Muscle of arm (tissue), 14 donors: ENCODE measurements at places on chromosomes 2 and 18. TPM values are rescaled to one million over a fixed set of nuclear protein-coding genes. Genes with fewer than 3 reads are reported as not detected.

DNAJC5G gene
- polyA plus RNA-seq: 0.46 TPM

GRCh38 chr2:150888337-150888736, 373.3 kb downstream of the RBM43 start:
- DNase-seq: no peak

AGXT gene
- polyA plus RNA-seq: not detected

GRCh38 chr2:10326151-10326616, 23.5 kb downstream of the HPCAL1 start:
- DNase-seq: no peak

- DNase-seq: no peak
These were observed 129.1 kb upstream of the MMADHC start for GRCh38 chr2:149716687-149717086.

GRCh38 chr2:45261746-45262145, 252.5 kb upstream of the SIX2 start:
- no peak for DNase-seq

- no peak for DNase-seq
These were observed 32.0 kb downstream of the MARCHF4 start for GRCh38 chr2:216340280-216340631.

DNA sequence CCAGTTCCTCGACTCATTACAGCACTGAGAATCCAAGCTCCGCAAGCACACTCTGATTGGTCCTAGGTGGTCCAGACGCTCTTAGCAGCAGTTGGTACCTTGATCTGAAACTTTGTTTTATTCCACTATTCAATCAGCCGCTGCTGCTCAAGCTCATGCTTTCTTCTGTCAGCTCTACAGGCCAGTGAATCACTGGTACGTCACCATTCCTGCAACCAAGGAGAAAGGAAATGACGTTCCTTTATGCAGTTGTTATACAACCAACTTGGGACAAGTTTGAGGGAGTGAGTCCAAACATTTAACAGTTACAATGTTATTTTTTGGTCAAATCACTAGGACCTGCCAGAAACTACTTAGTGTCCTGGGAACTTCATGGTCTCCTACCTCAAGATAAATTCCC, 398.8 kb upstream of the TMEFF2 start:
- no peak for DNase-seq

FAM237A gene
- polyA plus RNA-seq: not detected

GRCh38 chr2:210768329-210768910, 212.0 kb downstream of the CPS1 start:
- DNase-seq: no peak

DNA sequence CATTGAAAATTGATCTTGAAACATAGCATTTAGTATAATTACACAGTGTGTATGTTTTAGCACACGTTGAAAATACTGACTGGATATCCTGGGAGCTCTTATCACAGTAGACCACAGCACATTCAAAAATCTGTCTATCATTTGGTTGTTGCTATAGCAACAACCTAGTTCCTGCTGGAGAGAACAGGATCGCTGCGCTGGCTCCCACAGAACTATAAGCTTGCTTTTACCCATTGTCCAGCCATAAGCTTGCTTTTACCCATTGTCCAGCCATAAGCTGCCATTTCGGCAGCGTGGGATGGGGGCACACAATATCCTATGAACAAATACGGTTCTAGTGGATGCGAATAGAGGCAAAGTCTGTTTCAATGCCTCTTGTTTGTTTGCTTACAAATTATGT, 70.4 kb upstream of the ST6GAL2 start:
- no peak for DNase-seq

DNA sequence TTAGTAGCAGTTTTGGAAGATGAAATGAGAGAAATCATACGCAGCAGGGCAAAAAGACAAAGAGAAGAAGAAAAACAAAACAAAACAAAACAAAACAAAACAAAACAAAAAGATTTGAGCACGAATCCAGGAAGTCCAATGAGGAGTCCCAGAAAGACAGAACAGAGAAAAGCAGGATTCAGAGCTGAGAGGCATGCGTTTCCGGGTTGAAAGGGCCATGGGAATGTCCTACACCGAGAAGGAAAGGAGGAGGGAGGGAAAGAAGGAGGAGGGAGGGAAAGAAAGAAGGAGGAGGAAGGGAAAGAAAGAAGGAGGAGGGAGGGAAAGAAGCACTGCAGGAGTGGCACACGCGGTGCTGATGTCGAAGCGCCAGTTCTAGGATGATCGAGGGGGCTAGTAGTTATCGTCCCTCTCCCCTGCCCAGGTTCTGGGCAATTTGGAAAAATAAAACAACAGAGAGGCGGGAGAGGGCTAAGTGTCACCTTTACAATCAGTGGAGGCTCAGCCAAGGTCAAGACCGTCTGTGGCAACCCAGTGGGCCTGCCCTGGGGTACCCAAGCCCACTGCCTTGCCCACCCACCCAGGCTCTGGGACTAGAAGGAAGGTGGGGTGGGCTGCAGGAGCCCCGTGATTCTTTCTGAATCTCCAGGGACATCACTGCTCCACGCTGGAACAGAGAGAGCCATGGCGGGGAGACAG, 68.4 kb downstream of the TWIST2 start:
- DNase-seq: no peak
